ENCODE measurements at places on chromosomes 6 and 20. TPM values are rescaled to one million over a fixed set of nuclear protein-coding genes. Genes with fewer than 3 reads are reported as not detected.

The XKR7 gene
- total RNA-seq, result not detected

DNA sequence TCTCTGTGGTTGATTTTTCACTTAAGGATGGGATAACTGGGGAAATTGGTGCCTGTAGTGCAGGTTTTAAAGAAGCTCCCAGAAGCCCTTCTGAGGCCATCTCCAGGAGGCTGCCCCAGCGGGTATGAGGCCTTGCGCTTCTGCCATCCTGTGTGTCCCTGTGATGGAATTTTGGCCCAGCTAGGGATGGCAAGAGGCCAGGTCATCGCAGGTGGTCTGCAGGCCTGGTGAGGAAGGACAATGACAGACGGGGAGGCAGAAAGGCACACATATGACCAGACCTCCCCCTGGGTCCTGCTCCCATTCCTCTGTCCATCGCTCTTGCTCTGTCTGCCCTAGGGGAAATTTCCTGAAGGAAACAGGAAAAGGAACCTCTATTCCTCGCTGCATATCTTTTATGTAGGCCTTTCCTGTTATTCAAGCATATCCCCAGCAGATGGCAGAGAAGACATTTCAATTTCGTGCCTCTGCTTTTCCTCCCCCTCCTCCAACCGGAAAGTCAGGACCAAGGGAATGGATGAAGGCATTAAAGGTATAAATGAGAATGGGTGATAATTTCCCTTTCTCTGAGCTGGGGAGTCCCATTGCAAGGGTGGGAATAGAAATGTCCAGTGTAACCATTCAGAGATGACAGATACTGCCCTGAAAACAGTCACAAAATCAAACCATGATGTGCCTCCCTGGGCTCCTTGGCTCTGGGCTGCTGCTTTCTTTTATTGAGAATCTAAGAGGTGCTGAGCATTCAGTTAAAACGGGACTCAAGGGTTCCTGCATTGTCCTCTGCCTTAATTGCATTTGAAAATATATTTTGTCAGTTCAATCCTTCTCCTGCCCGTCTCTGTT is 17.6 kb upstream of the HLA-F start:
- no peak for DNase-seq

DNA sequence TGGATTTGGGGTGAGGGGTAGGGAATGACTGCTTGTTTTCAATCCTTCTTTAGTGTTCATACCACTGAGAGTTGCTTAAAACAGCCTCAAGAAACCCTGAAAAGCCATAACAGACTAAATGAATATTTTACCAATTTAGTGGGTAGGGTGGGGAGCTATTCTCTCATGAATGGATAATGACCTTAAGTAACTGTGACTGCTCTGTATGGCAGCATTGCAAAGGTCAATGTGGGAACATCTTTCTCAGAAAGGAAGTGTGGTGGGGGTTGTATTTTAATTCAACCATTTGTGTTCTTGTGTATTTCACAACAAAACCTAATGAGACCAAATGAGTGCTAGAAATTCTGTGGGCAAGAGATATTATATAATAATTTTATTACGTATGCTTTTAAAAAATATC is 55.7 kb downstream of the PHACTR2 start:
- DNase-seq, result no peak

DNA sequence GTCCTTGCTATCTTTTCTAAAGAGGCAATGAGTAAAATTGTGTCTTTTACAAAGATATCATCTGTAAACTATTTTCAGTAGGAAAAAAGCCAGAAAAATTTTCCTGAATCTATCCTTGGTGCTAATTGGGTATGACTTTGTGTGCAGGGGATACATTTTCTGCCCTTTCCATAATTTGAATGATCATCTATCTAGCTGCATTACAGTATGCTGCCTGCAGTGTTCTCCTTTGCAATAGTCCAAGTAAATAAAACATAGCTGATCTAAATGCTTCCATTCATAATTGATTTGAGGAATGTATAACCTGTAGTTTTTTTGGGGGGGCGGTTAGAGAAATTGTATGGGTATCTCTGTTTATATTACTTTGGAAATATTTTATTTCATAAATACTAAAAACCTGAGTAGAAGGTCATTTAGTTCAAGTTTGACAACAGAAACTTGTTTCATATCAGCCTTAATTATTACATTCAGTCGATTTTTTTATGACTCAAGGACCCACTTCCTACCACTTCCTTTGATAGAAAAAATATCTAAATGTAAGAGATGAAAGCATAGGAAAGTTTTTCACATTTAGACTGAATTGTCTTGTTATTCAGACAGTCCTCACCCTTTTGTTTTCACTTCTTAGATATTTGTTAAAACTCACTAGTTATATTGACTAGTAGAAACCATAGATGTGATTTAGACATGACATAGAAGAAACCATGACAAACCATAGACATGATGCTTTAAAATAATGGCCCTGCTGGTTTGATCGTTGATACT is 75.3 kb downstream of the AIG1 start:
- no peak for DNase-seq
